ENCODE measurements at places on chromosomes 1 and 21.

- no peak for DNase-seq
Measured at GRCh38 chr21:37514038-37514667, 147.6 kb downstream of the DYRK1A start.

- no peak for DNase-seq
Measured at GRCh38 chr1:216005916-216006315, 417.3 kb downstream of the USH2A start.

- no peak for DNase-seq
Measured at GRCh38 chr1:145906954-145907753, 2.7 kb downstream of the ITGA10 start.

GRCh38 chr1:44265656-44266358 is 52.5 kb downstream of the DMAP1 start:
- DNase-seq: no peak

DNA sequence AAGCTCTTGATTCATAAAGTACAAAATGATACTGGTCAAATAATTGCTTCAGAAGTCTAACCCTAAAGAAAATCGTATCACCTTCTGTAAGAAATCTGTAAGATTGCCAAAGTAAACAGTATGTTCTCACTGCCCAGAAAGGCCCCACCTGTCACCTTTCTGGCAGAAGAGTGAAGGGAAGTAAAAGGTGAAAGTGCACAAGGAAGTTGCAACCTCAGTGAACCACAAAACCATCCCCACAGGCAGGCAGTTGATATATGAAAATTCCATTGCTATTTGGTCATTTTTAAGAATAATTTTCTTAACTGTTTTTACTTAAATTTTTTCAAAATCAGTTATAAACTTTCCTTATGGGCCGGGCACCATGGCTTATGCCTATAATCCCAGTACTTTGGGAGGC is 48.5 kb upstream of the FBXO28 start:
- DNase-seq: no peak

- DNase-seq: no peak
Measured at GRCh38 chr1:3902571-3903091, 2.6 kb upstream of the C1orf174 start.

GRCh38 chr1:214301526-214301925 is 20.6 kb downstream of the SMYD2 start:
- DNase-seq: no peak

- no peak for DNase-seq
Measured at GRCh38 chr21:36705679-36706481, 7.0 kb downstream of the SIM2 start.

DNA sequence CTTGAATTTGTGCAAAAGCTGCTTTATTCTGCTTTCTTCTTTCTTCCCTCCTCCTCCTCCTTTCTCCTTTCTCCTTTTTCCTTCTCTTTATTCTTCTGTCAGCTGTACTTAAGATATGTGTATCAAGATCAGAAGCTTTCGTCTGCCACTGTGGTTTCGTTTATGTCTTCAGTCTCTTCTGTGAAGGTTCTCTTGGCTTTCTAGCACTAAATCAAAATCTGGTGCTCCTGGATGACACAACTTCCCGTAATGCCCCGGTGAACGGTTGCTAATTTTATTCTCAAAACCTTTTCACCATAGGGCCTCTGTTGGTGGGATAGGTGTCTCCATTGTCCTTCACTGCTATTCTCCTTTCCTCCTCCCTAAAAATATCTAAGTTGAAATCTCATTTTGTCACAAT is 5.0 kb downstream of the ATF6 start:
- no peak for DNase-seq

DNA sequence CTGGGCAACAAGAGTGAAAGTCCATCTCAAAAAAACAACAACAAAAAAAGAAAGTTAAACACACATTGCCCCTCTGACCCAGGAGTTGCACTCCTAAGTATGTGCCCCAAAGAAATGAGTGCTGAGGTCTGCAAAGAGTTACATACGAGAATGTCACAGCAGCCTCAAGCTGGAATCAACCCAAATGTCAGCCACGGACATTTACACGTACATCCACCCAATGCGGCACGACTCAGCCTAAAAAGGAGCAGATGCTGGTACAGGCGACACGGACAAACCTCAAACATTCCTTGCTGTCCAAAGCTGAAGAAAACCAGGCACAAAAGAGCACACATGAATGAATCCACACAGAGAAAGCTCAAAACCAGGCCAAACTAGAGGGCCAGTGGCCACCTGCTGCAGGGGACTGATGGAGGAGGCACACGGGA is 46.8 kb upstream of the ECE1 start:
- no peak for DNase-seq

DNA sequence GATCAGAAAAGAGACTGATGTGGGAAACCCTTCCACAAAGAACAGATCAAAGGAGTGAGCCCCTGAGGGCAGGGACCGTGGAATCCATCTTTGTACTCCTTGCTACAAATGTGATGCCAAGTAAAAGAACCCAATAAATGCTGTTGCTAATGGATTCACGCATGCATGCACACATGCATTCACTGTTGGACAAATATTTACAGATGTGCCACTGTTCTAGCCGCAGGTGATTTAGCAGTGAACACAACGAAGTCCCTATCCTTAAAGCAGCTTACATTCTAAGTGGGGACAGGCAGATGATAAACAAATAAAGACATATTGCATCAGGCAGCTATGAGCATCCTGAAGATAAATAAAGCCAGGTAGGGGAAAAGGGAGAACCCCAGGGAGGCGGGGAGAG is 67.8 kb downstream of the ITPKB start:
- no peak for DNase-seq

- no peak for DNase-seq
Measured at GRCh38 chr1:48092401-48092800, 95.2 kb upstream of the TRABD2B start.

DNA sequence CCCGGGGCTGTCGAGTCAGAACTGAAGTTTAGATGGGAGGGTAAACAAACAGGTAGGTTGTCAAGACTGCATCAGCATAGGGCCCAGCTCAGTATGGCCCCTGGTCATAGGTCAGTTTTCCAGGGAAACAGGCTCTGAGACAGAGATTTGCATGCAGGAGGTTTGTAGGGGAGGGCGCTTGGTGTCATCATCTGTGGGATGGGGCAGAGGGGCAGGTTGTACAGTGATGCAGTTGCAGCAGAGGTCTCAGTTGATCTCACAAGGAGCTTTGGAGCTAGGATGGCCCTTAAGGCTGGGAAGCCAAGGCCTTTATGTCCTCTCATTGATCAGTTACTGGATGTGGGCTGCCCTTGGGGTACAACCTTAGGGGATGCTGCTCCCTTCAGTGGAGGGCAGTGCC is 38.5 kb upstream of the KCNA10 start:
- no peak for DNase-seq

DNA sequence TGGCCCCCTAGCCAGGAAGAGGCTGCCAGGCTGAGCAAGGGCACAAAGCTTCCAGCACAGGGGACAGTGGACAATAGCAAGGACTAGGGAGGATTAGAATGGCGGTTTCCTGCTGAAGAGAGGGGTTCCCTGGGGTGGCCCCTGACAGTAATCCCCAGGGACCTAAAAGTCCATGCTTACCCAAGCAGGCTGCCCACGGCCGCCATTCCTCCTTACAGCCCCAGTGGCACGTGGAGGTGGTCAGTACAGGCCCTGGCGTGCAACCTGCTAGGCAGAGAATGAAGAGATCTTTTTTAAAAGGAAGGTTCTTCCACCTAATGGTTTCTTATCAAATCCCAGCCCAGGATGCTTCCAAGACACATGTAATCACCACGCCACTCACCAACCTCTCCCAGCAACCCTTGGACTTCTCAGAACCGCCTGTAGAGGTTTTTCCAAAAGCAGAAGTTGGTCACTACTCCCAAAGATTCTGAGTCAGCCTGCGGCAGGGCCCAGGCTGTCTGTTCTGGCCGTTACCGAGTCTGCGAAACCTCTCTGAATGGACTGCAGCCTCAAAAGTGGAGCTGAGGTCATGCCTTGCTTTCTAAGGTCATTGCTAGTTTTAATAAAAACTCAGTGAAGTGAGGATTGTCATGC is 926 bp downstream of the MRPL55 start:
- DNase-seq: no peak

DNA sequence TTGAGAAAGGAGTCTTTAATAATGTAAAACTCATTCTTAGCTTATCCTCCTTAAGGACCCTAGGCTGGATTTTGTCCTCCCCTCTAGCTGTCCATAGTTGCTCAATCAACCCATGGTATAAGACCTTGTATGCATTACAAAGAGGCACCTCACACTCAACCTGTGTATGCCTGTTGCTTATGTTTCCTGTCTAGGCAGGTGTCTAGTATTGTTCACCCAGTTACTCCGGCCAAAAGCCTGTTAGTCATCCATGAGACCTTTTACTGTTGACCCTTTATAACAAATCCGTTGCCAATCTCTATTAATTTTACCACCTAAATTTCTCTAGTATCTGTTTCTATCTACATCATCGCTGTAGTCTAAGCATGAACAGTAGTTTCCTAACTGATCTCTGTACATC is 3.7 kb downstream of the LYPLAL1 start:
- DNase-seq: no peak

- no peak for DNase-seq
Measured at GRCh38 chr1:3573500-3573899, 37.8 kb downstream of the MEGF6 start.

GRCh38 chr1:76136894-76137293 is 62.3 kb downstream of the ST6GALNAC3 start:
- DNase-seq: no peak

DNA sequence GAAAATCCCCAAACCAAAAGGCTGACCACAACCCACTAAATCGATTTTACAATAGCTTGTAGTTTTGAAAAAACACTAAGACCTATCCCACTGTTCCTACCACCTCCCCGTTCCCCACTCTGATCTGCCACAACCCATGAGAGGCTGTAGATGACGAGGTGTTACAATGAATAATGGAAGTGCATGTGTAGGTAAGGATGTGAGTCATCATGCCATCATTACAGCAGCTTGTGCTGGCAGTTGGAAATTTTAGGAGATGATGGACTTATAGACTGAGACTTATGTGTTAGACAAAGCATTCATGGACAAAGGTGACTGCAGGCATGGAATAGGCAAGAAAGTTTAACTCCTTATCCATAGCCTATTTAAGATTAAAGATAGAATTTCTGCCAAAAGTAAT is 184.7 kb upstream of the CACYBP start:
- DNase-seq: no peak

DNA sequence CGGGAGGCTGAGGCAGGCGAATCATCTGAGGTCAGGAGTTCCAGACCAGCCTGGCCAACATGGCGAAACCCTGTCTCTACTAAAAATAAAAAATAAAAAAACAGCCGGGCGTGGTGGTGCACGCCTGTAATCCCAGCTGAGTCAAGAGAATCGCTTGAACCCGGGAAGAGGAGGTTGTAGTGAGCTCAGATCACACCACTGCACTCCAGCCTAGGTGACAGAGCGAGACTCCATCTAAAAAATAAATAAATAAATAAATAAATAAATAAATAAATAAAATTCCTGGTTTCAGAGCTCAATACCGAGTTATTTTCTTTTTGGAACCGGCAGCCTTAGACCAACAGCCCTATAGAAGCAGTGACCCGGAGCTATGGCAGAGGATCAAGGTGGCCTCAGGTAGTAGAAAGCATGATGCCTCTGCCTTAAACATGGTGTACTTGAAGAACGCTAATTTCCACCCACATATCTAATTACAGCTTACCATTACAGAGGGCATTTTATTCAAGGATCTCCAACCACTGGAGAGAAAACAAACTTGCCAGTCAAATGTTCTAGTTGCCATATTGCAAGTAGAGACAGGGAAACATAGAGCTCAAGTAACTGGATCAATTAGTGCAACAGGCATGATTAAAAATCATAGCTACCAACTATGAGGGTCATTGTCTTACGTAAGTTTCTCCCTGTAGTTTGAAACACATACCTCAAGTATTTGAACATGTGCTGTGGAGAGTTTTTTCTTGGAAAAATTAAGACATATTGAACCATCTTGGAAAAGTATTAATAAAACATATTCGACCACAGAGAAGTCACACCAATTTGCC is 2.0 kb upstream of the ENAH start:
- DNase-seq: no peak

DNA sequence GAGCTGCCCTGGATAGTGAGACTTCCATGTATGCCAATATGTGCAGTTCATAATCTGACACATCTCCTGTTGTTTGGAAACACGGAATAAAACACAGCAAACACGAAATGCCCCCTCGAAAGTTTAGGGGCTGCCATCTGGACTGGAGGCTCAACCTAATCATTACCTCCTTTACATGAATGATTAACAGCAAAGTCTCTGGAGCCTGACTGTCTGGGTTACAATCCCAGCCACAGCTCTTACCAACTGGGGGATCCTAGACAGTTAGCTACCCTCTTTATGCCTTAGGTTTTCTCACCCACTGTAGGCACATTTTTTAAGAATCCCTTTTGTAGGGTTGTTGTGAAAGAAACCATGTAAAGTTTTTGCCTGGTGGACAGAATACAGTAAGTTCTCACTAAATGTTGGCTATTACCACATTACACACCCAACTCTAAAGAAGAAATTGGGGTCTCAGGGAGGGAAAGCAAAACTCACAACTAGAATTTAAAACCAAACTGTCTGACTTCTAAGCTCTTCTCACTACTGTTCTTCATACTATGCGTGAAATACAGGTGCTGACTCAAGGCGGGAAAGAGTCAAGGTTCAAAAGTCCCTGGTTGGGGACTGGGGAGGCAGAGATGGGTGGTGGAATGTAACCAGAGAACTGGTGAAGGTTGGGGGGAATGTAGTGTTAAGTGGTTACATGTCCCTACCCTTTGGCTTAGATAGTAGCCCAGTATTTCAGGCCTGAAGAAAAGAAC is 24.2 kb downstream of the CYP4A22 start:
- DNase-seq: no peak

DNA sequence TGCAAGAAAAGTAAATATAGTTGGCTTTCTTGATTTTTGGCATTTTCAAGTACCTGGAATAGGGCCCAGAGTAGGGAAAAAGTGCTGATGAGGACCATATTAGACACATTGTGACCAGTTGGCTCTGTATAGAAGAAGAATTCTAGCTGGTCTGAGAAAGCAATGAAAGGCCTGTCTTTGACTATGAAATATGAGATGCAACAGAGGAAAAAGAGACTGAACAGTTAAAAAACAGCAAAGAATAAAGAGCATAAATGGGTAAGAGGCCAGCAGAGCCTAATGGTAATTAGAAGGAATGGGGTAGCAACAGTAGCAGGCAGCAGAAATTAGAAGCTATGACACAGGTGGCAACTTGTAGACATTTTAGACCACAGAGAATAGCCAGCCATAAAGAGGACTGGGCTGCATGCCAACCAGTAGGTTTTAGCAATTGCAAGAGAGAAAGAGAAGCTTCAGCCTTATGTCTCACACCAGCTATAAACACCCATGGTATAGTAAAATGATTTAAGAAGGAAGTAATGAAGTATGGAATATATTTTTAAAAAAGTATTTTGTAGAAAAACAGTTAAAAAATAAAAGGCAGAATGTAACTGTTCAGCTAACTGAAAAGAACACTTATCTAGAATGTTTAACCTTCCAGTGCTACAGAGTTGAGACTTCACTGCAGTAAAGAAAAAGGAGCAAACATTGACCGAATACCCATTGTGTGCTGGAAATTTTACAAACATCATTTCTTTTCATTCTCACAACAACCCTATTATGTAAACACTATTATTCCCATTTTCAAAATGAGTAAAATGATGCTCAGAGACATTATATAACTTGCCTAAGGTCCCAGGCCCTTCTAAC is 114.1 kb downstream of the LHX4 start:
- peak; percentile 18 for DNase-seq
